GM12864 (cell line): ENCODE measurements at places on chromosomes 3 and 15.

- DNase-seq, result no peak
Measured at GRCh38 chr3:123602325-123602724, 17.5 kb upstream of the HACD2 start.

GRCh38 chr3:4759689-4760312 is 219.4 kb upstream of the BHLHE40 start:
- DNase-seq, result no peak

DNA sequence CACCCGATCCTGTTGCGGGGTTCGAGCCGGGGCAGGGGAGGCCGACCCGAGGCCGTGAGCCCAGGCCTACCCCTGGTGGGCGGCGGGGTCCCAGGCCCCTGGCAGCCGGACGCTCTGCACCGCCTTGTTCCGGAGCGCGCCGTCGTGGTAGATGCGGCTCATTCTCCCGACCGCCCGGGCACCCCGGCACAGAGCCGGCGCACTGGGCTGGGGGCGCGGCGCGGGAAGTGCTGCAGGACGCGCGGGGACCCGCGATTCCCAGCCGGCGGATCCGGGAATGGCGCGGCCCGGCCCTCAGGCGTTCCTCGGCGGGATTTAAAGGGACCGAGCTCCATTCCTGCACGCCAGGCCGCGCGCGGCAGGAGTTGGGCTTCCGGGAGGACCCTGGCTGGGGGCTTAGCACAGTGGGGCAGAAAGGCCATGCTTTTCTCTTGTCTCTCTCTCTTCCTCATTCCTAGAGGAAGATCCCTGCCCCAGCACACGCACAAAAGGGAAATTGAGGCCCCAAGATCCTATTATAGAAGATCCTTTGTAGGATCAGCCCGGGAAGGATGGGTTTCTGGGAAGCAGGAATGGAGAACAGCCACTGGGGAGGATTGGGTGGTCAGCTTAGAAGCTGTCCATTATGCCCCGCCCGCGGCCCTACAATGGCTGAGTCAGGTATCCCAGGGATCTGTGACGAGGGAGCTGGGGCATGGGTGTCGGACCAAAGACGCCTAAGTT is at the start of gene ARPIN:
ARPIN (minus strand) TSS at position 279 of the 723 bp plus-strand sequence; CDS start at position 162, 117 bp downstream.
- no peak for DNase-seq

DNA sequence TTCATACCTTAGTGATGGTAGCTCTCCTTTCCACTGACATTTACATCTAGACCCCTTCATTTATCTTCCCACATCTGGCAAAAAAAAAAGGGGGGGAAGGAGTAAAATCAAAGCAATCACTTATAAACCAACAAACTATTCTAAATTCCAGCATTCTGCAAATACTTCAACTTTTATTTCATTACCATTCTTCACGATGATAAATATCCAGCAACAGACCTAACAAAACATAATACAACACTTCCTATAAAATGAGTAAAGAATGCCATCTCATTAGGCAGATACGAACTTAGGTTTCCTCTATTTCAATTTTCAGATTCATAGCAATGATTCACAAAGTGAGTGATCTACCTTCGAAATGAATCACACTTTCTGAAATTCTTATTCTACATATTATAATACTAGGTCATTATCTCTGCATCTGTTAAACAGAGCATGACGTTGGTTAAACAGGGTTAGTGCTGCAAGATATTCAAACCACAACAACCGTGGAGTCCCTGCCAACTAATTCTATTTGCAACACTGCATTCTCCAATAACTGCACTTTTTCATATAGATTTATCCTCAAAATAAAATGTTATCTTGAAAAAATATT is at the start of gene LRRFIP2:
LRRFIP2 (minus strand) TSS at position 51 of the 595 bp plus-strand sequence. CDS start 25,599 bp downstream, outside the sequence.
- DNase-seq, result no peak

- DNase-seq, result no peak
Measured at GRCh38 chr15:98996624-98997023, 11.0 kb downstream of the PGPEP1L start.

DNA sequence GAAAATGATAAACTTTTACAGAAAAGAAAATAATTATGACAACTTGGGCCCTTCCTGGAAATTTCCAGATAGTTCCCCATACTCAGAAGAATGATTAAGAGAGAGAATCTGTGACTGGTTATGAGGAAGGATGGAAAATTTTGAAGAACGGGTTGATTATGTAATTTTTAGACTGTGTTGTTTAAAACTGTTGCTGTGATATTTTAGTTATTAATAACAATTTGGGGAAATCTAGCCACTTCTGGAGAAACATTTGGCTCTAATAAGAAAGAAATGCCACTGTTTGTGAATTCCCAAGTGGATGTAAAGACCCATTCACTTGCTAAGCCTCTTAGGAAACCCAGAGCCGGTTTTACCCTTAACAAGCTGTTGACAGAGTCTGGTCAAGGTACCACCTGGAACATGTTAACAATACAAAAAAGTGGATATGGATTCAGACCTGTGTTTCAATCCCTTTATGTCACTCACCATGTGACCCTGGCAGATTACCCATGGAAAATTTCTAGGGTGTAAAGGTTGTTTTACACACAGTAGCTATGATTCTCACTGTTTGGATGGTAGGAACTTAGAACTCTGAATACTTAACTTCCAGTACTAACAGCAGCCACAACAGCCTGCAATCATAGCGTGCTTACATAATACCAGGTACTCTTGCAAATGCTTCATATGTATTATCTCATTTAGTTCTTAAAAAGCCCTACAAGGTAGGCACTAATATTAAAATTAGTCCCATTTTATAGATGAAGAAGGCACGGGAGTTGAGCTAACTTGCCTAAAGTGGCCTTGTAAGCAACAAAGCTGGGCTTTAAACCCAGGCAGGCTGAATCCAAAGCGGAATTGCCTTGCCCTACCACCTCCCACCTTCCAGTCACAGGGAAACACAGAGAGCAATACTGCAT is 32.0 kb downstream of the ZBTB38 start:
- DNase-seq, result no peak

DNA sequence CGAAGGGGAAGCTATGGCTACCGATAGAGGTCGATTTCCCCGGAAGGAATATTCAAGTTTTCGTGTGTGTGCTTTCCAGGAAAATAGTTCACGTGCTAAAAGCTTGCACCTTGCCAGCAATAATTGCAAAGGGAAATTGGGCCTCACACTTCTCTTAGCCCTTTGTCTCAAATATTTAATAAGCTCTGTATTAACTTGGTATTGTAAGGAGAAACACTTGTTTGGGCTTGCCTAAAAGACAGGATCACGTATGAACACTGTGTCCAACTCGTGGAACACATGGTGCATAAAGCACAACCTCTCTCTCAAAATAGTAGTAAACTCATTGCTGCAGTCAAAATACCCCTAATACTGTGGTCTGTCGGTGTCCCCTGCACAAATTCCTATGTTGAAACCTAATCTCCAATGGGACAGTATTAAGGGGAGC is 352 bp upstream of the TMF1 start:
- no peak for DNase-seq

GRCh38 chr15:89113296-89114024 is 25.2 kb downstream of the ABHD2 start:
- no peak for DNase-seq

- DNase-seq, result peak; percentile 65
Measured at GRCh38 chr3:187919048-187919447, 173.8 kb upstream of the BCL6 start.

- DNase-seq, result no peak
Measured at GRCh38 chr3:48996640-48997039, 6.6 kb downstream of the P4HTM start.

- DNase-seq, result no peak
Measured at GRCh38 chr3:140933109-140933508, 8.5 kb upstream of the SLC25A36 start.

DNA sequence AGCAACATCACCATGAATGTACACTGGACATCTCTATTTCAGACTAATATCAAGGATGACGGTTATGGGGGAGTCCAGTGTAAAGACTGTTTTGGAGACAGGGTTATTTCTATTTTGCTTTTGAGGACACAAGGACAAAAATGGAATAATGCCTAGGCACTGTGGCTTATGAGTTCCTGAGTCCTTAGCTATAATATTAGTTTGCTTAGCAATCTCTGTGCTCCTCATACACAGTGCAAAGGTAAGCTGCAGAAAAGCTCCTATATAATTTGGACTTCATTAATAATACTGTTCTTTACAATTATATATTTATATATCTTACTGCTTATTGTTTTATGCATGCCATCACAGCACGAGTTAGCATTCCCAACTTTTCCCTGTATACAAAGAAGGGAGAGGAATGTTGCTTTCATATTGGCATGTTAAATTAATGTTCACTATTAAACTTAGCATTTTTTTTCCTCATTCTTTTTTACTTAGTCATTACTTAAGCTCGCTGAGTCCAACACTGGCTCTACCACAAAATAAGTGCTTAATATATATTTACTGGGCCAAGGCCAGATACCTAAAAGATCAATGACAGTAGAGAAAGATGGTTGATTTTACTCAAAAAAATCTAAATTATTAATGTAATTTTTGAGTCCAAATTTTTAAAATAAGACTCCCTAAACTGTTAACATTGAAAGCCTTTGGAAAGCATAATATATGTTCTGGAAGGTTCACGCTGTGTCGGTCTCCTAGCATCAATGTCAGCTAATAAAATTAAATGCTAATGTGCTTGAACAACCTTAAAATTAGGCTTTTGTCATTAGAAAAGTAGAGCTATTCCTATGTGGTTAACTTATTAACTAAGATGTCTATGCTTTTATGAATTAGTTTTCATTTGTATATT is 13.8 kb downstream of the THBS1 start:
- no peak for DNase-seq

DNA sequence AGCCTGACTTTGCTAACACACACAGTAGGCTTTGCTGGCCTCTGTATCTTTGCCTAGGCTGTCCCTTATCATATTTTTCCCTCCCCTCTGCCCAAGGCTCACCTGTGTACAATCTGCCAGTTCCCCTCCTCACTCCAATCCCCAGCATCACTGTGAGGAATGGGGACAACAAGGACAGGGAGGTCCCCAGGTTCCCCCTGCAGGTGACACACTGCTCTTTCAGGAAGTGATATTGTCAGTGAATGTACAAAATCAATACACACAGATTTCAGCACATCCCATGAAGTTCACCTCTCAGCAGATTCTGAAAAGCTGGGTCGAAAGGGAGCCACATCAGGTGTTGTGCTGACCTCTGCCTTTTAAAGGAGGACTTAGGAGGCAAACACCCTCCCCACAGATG is 177.5 kb downstream of the RAB11A start:
- DNase-seq, result no peak
